Vagina (tissue), 2 donors: ENCODE measurements at places on chromosomes 1 and 21.

GRCh38 chr1:202266061-202266765 is 72.6 kb downstream of the LGR6 start:
- DNase-seq = no peak

GRCh38 chr1:205926213-205926612 is 17.0 kb downstream of the SLC26A9 start:
- DNase-seq = no peak

DNA sequence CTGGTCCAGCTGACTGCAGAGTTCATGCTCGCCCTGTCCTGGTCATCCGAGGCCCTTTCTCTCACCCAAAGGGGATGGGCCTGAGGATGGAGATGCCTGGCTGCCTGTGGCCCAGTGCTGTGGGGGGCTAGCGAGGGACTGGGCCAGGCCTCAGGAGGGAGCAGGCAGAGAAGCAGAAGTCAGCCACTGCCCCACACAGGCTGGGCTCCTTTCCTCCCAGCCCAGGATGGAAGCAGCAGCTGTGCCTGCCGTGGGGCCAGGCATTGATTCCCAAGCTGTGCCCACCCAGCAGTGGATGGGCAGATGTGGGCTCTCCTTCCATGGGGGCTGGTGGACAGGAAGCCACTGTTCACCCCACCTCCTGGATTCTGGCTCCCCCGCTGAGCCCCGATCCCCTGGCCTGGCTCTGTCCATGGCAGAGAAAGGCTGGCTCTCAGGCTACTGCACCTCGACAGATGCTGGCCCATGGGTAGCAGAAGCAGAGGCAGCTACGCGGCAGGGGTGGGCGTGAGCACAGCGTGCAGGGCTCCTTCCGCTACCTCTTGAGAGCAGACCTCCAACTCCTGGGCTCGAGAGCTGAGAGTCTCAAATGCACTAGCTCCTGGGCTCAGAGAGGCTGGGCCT is 24.6 kb downstream of the RUNX3 start:
- no peak for DNase-seq

GRCh38 chr1:212186427-212187207 is 98.6 kb upstream of the PPP2R5A start:
- no peak for DNase-seq

DNA sequence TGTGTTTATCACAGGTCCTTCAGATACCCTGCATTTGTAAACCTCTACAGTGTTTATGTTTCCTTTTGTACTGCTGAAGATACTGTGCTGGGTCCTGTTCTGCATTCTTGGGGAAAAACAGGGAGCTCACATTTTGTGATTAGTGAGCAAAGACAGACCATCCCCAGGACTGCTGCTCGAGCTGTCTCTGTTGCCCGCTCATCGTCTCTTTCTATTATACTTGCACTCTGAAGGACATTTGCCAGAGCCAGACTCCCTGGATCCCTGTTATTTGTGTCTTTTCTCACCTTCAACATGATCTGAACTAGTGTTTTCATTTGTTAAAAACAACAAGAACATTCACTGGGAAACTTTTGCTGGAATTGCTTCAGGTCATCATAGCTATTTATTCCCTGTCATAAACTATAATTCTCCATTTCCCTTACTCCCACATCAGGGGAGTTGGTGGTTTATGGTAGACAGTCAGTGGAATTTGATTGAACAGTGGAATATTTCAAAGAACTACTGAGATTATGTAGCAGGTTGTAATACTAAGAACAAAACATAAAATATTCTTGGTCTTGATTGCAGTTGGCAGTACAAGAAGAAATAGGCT is 53.0 kb downstream of the PRRX1 start:
- DNase-seq = no peak

GRCh38 chr21:33078907-33079582 is 9.1 kb downstream of the OLIG1 start:
- DNase-seq = no peak

GRCh38 chr1:10738061-10739058 is 58.1 kb downstream of the CASZ1 start:
- no peak for DNase-seq

DNA sequence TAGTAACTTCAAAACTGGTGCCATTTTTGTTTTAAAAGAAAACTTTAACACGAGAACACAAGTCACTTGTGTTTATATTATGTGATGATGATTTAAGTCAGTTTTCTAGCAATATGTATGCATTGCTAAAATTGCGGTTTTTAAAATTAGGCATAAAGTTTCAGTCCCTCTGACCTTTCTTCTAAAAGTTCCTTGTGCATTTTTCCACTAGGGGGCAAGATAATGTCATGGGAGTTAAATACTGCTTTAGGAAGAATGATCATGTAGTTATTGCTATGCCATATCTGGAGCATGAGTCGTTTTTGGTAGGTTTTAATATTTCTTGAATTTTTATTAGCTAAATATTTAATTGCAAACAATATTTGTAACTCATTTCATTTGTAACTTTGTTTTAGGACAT is 10.7 kb downstream of the CDC7 start:
- DNase-seq = no peak

GRCh38 chr1:153563991-153564390 is 1.7 kb downstream of the S100A2 start:
- no peak for DNase-seq

- no peak for DNase-seq
These were observed 37.8 kb downstream of the LRRC53 start for GRCh38 chr1:74474585-74474984.

- DNase-seq = no peak
These were observed 922 bp downstream of the PEX11B start for GRCh38 chr1:145917595-145917994.

GRCh38 chr1:64703600-64703999 is 41.3 kb upstream of the RAVER2 start:
- no peak for DNase-seq

GRCh38 chr1:76229279-76230005 is 154.9 kb downstream of the ST6GALNAC3 start:
- no peak for DNase-seq

GRCh38 chr1:115299266-115299665 is 38.8 kb downstream of the NGF start:
- no peak for DNase-seq

DNA sequence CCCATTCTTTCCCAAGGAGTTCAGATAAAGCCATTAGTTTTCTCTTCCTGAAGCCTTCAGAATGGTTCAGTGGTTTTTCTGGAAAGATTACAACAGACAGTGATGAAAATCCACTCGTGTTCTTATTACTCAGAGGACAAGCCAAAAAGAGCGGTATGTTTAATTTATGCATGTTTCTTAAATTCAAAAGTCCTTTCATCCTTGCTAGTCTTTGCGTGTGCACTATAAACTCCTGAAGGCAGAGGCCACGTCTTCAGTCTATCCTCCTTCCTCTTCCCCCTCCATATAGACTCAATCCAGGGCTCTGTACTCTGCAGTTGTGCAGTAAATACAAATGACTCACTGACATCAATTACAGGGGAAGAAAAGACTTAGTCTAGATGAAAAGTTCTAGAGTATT is 409.2 kb upstream of the PLXNA2 start:
- no peak for DNase-seq

- no peak for DNase-seq
These were observed 121.9 kb downstream of the TIAM1 start for GRCh38 chr21:31222142-31222541.

DNA sequence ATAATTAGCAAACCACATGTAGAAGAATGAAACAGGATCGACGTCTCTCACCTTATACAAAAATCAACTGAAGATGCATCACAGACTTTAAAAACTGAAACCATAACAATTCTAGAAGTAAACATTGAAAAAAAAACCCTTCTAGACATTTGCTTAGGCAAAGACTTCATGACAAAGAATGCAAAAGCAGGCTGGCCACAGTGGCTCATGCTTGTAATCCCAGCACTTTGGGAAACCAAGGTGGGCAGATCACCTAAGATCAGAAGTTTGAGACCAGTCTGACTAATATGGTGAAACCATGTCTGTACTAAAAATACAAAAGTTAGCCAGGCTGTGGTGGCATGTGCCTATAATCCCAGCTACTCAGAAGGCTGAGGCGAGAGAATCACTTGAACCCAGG is 1351.7 kb downstream of the MRPL39 start:
- DNase-seq = no peak

GRCh38 chr1:115839679-115840237 is 1.2 kb downstream of the NHLH2 start:
- DNase-seq = no peak

DNA sequence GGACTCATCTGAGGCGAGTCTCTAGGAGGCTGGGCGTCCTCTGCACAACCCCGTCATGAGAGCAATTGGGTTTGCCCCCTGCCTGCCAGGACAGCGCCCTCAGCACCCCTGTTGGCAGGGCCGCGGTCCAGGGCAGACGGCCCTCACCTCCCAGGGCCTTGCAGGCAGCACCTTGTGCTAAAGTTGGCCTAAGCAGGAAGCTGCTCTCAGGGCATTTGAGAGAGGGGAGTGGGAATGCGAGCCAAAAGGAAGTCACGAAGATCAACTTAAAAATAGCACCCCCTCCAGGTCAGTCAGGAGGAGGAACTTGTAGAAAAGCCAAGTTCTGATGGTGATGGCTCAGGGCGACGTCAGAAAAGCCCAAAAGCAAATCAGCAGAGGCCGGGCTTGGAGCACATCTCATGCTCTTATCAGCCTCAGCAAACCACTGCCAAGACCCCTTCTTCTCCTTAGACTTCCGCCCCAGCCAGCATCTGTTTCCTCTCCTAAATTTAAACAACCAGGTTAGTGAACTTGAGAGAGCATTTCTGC is 12.6 kb upstream of the ADORA3 start:
- no peak for DNase-seq

DNA sequence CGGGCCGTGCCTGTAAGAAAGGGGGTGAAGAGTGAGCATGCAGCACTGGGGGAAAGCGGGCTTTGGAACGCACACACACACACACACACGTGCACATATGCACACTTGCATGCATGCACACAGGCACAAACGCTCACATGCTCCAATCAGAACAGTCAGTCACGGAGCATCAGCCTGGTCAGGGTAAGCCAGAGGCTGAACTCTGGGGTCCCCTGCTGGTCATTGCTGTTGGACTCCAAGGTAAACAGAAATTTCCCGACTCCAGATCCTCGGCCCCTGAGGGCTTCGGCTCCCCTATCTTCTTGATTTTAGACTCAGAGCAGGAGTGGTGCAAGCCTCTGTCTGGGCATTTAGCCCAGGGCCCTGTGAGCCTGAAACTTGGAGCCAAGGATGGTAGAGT is 54.2 kb downstream of the SYT2 start:
- no peak for DNase-seq

DNA sequence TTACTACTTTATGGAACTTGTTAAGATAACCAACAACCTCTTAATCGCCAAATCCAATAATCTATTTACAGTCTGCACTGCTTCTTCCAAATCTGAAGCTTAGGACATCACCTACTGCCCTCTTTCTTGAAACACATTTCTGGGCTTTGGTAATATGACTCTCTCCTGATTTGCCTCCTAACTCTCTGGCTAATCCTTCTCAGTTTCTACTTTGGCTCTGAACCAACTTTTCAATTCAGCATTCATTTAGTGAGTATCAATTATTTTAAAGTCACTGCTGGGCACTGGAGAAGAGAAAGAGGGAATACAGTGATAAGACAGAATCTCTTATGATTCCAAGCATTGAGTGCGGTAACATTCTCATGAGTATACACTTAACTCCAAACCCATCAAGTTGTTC is 275.0 kb downstream of the AKT3 start:
- DNase-seq = no peak

GRCh38 chr1:166902279-166902678 is 26.2 kb upstream of the TADA1 start:
- DNase-seq = no peak

DNA sequence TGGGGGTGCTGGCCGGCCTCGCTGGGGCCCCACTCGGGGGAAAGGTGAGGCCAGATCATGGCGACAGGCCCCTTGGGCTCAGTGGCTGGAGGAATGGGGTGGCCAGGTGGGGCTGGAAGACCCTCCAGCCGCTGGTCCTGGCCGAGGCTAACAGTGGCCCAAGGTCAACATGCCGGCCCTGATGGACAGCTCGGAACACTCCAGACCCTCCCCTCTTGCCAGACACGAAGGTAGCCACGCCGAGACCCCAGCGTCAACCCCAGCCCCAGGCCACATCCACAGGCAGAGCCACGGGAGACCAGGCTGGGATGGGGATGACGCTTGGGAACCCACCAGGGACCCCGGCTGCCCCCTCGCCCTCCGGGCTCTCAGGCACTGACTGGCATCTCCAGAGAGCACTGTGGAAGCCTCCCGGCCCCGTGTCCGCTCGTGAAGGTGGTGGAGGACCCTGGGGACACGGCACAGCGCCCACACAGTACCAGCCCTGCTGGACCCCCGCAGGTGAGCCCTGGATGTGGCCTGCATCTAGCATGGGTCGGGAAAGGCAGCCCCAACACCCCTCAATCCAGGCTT is 905 bp upstream of the C1QTNF12 start:
- no peak for DNase-seq

DNA sequence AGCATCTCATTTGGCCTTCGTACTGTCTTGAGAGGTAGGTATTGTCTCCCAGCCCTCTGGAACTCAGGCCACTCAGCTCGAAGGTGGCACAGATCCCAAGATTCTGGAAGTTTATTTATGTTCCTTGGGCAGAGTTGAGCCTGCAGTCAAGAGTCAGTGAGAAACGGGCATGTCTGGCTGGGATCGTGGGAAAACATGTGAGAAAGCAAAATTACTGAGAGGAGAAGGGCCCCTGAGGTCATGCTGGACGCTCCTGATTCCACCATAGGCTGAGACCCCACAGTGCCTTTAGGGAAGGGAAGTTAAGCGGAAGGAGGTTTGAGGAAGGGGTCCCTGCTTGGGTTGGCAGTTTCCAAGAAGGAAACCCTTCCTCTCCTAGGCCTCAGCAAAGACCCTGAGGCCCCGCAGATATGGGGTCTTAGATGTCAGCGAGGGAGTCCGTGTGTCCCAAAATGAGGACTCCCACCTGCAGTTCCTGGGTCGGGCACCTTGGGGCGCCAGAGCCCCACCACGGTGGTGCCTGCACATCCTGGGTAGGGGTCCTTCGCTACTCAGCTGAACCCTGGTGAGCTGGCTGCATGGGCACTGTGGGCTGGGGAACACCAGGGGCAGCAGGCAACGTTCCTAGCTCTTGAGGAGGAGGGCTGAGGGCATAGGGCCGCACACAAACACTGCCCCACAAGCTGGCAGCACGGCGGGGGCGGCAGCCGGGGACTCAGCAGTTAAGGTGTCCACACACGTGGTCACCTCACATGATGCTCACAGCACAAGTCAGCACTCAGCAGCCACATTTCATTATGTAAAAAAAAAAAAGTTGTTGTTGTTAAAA is 12.3 kb upstream of the SEMA4A start:
- DNase-seq = no peak
